ENCODE measurements at places on chromosomes 12 and 14.

DNA sequence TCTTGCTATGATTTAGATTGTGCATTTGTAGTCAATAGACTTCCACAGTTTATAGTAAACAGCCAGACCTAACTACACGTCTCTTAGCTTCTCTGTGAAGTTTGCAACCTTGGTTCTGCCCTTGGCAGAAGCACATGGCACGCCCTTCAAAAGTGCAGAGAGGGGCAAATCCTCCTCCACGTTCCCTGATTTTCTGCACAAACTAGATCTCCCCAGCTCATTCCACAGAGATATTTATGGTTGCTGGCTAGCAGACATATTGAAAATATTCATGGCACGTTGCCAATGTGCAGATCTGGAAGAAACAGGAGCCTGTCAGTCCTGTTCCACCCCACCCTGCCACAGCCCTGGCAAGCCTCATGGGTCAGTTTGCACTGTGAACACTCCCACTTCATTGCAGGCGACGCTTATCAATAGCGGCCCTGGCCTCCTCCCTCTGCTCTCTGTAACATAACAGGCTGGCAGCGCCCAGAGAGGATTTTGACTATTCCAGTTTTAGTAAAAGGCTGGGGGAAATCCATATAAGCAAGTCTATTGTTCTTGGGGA is 6.5 kb upstream of the LGALS3 start:
- DNase-seq: no peak

- DNase-seq: no peak
Observed at GRCh38 chr12:113819495-113819894, 146.6 kb downstream of the RBM19 start.

DNA sequence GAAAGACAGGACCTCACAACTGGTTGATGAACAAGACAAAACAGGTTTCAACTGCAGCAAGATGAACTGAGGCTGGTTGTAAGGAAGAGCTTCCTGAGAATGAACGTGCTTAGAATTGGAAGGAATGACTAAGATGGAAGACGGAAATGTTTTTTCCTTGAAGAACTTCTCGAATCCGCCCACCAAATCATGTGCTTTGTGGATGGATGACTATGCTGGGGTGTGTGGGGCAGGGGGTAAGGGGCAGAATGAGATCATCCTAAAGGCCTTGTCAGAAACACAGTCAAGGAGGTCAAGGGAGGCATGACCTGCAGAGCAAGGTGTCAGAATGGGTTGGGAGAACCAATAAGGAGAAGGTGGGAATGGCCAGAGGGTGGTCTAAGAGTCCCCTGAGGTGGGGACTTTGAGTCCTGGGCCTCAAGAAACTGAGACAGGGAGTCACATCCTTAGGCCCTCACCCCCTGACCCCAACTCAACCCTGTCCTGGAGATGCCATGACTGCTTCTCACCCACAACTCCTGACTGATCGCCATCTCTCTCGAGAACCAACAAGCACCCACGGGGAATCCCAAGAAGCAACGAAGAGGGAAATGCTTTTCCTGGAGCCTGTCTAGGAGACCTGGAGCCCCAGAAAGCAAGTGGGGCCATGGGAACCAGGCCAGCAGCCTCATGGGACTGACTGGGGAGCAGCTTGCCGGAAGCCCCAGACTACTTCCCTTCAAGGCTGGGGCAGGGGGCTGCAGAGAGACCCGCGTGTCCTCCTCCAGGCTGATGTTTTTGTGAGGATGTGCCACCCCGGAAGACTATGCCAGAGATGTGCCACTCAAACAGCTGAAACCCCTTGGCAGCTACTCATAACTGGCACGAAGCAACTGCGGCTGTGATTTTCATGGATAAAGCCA is 84.0 kb downstream of the ACTN1 start:
- DNase-seq: peak; percentile 45

DNA sequence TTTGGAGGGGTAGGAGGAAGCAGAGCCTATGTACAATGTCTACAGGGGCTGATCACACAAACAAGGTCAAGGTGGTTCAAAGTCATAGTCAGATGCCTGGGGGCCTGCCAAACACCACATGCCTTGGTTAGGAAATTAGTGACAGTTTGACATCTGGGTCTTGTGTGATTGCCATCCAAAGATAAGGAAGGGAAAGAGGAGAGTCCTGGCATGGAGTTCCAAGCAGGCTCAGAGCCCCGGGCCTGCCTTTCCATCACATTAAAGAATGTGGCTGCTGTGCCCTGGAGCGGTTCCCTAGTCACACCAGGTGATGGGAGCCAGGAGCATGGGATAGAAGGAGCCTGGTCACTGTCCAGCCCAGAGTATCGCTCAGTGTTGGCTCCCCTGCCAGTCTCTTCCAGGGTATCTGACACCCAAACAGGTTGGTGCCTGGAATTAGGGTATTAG is 53.6 kb upstream of the BCL2L14 start:
- DNase-seq: no peak

All from stromal cell of bone marrow (primary cell).